ENCODE measurements at places on chromosomes 11 and 22. TPM values are rescaled to one million over a fixed set of nuclear protein-coding genes. Genes with fewer than 3 reads are reported as not detected.

Gene YAP1
- total RNA-seq: 166 TPM

Gene TEX54
- not detected for total RNA-seq

Gene MS4A12
- not detected for total RNA-seq

Gene TMPRSS13
- total RNA-seq: 0.76 TPM

Gene TSGA10IP
- not detected for total RNA-seq

Gene RAB36
- total RNA-seq: 12.9 TPM

Gene HTR3A
- 0.18 TPM for total RNA-seq

Gene OR51G2
- not detected for total RNA-seq

Gene BIK
- 1.1 TPM for total RNA-seq

Gene PATE4
- total RNA-seq: not detected

Gene OR8G5
- total RNA-seq: not detected

Gene TTLL1
- total RNA-seq: 11.1 TPM

Gene XBP1
- 146 TPM for total RNA-seq

Gene UCP3
- total RNA-seq: 1.2 TPM

All from metanephros (tissue), 2 donors.